ENCODE measurements at places on chromosomes 12 and 14.

GRCh38 chr14:57168138-57168679 lies 100.5 kb downstream of the EXOC5 start:
- no peak for DNase-seq

GRCh38 chr14:23579739-23580138 lies 1.1 kb upstream of the JPH4 start:
- no peak for DNase-seq

DNA sequence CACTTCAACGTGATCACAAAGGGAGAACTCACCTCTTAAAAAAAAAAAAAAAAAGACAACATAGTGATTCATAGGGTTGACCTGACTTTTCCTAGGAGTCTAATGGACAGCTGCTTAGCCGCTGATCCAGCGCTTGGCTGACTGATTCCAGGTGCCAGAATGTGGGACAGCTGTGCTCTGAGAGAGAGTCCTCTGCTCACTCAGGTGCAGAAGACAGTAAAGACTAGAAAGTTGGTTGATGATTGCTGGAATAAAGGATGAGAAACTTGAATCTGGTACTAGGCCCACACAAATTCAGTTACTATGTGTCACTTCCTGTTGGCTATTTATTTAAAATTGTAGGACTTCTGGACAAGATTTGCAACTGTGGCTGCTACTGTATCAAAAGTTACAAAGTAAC lies 229.4 kb downstream of the CHST11 start:
- no peak for DNase-seq

DNA sequence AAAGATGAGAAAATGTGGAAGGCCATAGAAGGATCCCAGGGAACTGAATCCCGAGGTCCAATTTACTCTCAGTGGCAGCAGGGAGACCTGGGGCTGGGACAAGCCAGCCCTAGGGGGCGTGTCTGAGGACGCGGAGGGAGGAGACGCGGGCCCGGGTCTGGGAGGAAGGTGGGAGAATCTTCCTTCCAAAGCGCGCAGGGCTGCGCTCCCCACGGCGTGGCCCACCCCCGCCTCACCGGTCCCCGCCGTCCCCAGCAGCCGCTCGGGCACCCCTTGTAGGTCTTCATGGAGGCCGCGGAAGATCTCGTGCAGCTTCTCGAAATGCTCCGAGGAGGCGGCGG lies 323 bp downstream of the VTI1B start:
- DNase-seq, result peak; percentile 18

GRCh38 chr12:68434391-68435298 lies 102.5 kb upstream of the MDM1 start:
- DNase-seq, result no peak

- DNase-seq, result peak; percentile 69
Observed at GRCh38 chr14:63276492-63277342, 42.0 kb downstream of the GPHB5 start.

GRCh38 chr14:65151609-65151956 lies 49.3 kb upstream of the MAX start:
- DNase-seq, result no peak

- no peak for DNase-seq
Observed at GRCh38 chr14:93332397-93332852, 411 bp downstream of the BTBD7 start.

GRCh38 chr12:94261119-94261518 lies 112.7 kb downstream of the PLXNC1 start:
- no peak for DNase-seq

GRCh38 chr12:85821759-85822158 lies 14.4 kb downstream of the RASSF9 start:
- DNase-seq, result peak; percentile 21

DNA sequence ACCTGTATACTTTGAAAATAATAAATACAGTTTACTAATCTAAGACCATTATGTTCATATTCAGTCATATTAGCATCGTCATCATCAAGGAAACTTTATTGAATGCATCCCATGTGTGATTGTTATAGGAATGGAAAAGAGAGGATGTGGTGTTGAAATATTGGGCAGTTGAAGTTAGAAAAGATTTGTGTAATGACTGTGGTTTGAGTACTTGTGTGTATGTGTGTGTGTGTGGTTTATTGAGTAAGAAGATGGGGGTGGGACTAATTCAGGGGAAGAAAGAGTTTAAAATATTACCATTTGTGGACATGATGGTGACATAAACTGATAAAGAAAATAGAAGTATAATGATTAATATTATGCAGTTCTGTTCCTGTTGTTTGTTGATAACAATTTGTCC lies 238.7 kb upstream of the SEL1L start:
- no peak for DNase-seq

GRCh38 chr12:108046135-108046534 lies 83.0 kb upstream of the WSCD2 start:
- DNase-seq, result peak; percentile 2

DNA sequence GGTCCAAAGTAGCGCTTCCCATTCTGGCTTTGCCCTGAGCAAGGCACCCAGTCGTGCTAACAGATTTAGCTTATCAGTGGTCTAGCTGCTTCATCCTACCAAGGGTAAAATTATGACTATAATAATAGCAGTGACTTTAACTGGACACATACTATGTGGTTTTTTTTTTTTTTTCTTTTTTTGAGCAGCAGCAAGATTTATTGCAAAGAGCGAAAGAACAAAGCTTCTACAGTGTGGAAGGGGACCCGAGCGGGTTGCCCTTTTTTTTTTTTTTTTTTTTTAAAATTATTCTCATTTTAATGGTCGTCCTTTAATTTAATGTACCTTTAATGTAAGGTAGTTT lies 505 bp downstream of the HELB start:
- peak; percentile 65 for DNase-seq

GRCh38 chr12:31600750-31601149 lies 9.8 kb upstream of the DENND5B start:
- DNase-seq, result no peak

DNA sequence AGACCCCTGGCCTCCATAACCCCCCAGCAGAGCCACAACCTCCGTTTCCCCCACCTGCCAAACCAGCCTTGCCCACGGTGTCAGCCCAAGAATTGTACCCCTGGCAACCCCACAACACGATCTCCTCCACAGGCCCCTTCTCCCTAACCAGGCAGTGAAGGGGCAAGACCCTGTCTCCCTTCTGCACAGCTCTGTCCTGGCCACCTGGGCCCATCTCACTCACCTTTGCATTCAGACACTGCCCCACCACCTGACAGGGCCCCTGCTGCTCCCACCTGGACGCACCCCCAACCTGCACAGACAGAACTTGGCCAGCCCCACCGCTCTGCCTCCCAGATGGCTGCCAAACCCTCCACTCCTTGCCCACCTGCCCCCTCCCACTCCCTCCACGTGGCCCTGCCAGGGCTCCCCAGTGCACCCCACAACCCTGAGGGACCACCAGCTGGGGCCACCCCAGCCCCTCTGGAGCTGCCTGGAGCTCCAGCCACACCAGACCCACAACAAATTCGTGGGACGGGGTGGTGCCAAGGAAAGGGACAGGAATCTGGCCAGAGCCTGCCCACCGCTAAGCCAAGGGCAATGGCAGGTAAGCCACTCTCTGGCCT lies 11.8 kb downstream of the AHNAK2 start:
- DNase-seq, result no peak

DNA sequence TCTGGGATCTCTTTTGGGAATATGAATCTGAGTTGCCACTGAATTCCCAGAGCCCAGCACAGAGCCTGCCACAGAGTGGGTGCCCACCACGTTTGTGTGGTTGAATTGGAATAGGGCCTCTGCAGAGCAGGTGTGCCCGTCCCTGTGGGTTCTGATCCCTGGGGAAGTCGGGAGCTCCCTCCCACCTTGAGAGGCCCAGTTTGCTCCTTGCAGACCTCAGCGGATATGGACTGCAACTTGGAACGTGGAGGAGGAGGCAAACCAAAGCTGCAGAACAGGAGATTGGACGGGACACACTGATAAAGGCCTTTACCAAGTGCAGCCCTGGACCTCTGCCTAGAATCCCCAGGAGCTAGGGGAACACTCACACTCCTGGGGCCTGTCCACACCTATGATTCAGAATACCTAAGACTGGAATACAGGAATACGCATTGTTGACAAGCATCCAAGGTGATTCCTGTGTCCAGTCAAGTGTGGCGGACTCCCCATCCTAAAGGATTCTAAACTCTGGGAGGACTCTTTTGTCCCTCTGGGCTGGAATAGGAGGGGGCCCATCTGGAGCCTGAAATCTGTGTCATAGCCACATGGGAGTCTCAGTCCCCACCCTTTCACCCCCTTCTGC lies 2.4 kb downstream of the KRT76 start:
- no peak for DNase-seq

DNA sequence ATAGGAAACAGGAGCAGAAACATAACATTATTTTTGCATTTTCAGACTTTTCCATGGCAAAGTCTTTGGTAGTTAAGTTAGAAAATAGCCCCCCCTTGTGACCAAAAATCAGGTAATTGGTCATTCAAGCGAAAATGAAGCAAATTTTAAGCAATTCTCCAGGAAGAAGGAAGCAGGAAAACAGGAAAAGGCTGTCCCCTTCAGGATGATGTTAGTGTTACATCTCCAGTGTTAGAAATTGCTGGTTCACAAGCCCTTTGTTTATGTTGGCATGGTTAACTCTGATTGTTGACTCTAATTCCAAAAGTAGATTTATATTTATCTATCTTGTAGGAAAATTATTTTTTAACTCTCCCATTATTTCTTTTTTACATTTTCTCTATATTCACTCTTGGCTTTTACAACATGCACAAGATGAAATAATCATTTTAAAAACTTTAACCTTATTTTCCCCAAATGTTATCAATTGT lies 18.8 kb upstream of the GAS2L3 start:
- peak; percentile 69 for DNase-seq

DNA sequence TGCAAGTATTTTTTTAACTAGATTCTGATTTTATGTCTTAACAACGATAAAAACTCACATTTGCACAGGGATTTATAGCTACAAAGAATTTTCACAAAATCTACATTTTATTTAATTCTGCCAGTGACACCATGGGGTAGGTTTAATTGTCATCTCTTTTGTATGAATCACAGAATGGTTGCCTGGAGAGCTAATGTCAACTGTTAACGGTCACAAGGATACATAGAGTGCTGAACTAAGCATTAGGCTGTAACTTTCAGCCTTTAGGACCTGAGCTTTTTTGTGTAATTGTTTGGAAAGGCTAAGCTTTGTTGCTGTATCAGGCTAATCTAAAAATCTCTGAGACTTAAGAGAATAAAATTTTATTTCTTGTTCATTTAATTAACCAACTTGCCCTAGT lies 465.3 kb upstream of the TBX3 start:
- no peak for DNase-seq

GRCh38 chr12:103964805-103965204 lies 867 bp upstream of the TDG start:
- DNase-seq, result no peak

- DNase-seq, result no peak
Observed at GRCh38 chr12:69168828-69169227, 70.5 kb upstream of the CPSF6 start.

- DNase-seq, result no peak
Observed at GRCh38 chr14:22838631-22839041, 2.3 kb downstream of the MMP14 start.

DNA sequence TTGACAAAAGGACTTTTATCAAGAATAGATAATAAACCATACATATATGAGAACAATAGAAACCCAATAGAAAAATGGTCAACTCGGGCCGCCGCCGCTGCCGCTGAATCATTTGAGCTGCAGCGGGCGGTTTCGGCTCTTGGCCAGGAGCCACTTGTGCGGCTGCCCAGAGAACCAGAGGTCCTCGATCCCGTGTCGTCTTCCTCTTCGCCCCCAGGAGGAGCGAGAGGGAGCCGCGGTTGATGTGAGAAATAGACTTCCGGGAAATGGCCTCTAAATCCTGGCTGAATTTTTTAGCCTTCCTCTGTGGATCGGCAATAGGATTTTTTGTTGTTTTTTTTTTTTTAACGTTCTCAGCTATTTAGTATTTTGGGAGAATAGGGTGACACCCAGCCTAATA lies 44.8 kb downstream of the CPSF6 start:
- DNase-seq, result no peak

DNA sequence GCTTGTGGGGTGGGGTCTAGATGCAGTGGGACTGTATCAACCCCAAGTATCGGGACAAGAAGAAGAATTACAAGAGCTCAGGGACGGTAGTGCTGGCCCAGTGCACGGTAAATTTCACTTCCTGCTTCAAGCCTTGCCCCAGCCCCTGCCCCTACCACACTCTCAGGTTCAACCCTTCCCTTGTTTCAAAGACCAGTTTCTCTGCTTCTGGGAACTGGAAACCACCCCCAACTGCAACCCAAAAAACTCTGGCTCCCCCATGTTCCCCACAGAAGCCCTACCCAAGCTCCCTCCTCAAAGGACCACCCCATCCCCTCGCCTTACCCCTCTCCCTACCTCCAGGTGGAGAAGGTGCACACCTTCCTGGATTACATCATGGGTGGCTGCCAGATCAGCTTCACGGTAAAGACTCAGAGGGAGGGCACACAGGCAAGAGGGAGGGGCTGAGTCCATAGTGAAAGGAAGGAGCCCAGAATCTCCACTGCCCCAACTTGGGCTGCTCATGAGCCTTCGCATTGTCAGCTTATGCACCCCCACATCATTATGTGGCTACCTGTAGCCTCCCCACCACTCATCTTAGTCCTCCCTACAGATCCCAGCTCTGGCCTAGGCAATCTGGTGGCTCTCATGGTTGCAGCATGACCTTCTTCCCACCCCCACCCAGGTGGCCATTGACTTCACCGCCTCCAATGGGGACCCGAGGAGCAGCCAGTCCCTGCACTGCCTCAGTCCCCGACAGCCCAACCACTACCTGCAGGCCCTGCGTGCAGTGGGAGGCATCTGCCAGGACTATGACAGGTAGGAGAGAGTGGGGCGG lies 4.3 kb downstream of the CPNE6 start:
- no peak for DNase-seq

DNA sequence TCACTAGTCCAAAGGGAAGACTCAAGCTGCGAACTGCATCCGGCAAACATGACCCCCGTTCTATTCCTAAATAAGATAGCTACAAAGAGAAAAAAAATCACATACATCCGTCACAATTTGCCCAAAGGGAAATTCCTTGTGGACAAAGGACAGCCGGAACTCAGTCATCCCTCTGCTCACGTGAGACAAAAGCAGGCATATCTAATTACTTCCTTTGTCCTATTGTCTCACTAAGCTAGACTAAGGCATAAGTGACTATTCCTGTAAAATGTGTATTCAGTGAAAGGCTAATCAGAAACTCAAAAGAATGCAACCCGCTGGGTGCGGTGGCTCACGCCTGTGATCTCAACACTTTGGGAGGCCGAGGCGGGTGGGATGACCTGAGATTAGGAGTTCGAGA lies 27.2 kb upstream of the NINJ2 start:
- no peak for DNase-seq

- DNase-seq, result no peak
Observed at GRCh38 chr12:41981013-41981412, 163.7 kb downstream of the GXYLT1 start.

DNA sequence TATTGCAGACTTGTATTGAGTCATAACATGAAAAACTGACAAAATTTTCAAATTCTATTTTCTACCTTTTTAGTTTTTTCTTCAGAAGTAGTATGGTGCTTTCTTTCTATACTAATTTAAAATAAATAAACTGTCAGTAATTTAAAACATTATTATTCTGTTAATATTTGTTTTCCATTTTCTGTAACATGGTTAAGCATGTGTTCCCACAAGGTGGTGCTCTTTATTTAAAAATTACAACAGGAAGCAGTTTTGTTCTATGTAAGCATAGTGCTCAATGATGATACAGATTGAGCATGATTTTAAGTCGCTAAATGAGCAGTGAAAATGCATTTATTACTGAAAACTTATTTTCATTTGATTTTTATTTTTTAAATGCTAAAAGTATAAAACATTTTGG lies 114.6 kb downstream of the PPFIA2 start:
- DNase-seq, result peak; percentile 75

GRCh38 chr14:62062645-62063044 lies 300.4 kb downstream of the SNAPC1 start:
- no peak for DNase-seq

Data from NCI-H1417 treated with DMSO at 0.1 percent for 48 hours (cell line).